ENCODE measurements at places on chromosomes 7 and 10.

DNA sequence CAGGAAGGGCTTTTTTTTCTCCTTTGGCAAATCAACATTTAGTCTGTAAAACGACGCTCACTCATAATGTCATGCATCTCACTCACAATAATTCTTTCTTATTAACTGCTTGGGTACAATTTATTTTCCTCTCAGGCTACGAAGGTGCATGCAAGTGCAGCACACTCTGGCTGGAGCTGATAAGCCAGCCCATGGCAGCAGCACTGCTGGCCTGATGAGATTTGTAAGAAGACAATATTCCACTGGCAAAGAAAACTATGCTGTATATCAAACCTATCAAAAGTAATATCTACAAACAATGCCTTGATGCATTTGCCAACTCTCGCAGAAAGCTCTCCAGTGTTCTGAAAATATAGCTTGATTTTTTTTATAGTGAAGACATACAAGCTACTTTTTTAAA lies 170.0 kb upstream of the PHF14 start:
- no peak for DNase-seq

GRCh38 chr7:65983965-65984658 lies 2.1 kb upstream of the GUSB start:
- no peak for DNase-seq

DNA sequence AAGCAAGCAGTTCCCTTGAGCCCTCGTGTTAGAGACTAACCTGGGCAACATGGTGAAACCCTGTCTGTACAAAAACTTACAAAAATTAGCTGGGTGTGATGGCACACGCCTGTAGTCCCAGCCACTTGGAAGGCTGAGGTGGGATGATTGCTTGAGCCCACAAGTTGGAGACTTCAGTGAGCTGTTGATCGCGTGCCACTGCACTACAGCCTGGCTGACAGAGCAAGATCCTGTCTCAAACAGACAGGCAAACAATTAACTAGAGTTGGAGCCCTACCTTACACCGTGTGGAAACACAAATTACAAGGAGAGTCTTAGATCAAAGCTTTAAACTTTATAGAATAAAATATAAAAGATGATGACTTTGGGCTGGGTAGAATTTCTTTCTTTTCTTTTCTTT lies 219.5 kb downstream of the CUX1 start:
- no peak for DNase-seq

DNA sequence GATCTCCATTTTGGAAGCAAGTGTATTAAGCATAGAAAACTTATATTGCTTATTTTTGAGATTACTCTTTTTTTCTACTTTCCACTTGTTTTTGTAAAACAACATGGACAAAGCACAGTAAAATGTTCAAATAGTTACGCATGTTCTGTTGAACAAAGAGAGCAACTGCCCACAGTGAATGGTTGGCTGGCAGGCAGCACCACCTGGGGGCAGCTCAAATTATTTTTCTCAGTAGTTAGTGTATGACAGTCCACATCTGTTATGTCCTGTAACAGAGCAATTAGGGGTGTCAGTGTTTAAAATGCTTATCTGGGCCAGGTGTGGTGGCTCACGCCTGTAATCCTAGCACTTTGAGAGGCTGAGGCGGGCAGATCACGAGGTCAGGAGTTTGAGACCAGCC lies 46.1 kb upstream of the CACUL1 start:
- DNase-seq = no peak

DNA sequence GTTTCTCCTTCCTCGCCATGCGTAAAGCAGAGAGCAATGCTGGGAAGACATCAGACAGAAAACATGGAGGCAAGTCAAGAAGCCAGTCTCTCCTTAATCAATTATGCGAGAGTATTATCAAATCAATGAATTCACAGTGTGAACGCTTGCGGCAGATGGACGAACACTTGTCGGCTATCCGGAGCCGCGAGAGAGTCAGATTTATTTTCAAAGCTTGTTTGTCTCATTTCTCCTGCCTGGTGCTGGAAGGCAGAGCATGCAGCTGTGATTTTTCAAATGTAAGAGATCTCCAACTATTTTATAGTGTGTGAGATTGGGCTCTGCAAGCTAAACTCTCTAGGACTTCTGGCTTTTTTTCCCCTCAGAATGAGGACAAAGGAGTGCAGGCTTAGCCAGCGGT lies 252.3 kb downstream of the SNX10 start:
- DNase-seq = no peak

DNA sequence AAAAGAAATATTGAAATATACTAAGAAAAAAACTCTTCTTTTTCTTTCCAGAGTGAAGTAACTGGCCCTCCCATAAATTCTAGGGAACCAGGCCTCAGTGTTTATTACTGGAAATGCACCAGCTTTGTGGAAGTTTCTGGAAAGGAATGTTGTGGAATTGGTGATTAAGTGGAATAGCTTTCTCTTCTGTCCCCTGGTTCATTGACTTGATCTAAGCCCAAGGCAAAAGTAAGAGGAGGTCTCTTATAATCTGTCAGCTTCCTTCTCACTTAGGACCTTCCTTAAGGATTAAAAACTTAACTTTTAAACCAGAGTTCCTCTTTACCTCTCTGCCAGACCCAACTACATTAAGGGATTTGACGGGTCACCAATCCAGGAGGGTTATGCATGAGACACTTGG lies 266.2 kb downstream of the SLC25A13 start:
- no peak for DNase-seq

DNA sequence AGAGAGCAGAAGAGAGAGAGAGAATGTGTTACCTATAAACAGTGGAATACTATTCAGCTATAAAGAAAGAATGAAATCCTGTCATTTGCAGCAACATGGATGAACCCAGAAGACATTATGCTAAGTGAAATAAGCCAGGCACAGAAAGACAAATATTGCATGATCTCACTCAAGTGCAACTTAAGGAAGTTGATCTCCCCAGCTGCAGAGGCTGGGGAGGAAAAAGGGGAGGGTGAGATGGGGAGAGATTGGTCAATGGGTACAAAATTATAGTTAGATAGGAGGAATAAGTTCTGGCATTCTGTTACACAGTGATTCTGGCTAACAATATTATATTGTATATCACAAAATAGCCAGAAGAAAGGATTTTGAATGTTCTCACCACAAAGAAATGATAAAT lies 11.2 kb upstream of the JAZF1 start:
- DNase-seq = no peak

GRCh38 chr10:90530521-90530920 lies 327.3 kb downstream of the HTR7 start:
- DNase-seq = no peak

GRCh38 chr7:155306673-155307470 lies 9.2 kb downstream of the INSIG1 start:
- no peak for DNase-seq

- DNase-seq = no peak
Measured at GRCh38 chr10:78178940-78179339, 145.3 kb downstream of the RPS24 start.

DNA sequence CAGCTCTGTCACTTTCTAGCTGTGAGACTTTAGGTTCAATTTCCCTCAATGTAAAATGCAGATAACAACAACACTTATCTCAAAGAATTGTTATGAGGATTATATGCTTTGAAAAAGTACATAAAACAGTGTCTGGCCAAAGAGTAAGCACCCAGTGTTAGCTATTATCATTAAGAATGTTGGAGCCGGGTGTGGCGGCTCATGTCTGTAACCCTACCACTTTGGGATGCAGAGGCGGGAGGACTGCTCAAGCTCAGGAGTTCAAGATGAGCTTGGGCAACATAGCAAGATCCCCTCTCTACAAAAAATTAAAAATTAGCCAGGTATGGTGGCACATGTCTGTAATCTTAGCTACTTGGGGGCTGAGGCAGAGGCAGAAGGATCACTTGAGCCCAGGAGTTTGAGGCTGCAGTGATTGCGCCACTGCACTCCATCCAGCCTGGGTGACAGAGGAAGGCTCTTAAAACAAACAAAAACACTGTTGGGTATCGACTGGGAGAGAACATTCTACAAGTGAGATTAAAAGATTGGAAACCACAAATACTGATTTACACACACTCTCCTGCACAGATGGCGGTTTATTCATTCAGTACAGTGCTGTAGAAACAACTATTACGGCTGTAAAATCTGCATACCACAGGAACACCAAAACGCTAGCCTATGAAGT lies 107.3 kb downstream of the PROSER2 start:
- no peak for DNase-seq

DNA sequence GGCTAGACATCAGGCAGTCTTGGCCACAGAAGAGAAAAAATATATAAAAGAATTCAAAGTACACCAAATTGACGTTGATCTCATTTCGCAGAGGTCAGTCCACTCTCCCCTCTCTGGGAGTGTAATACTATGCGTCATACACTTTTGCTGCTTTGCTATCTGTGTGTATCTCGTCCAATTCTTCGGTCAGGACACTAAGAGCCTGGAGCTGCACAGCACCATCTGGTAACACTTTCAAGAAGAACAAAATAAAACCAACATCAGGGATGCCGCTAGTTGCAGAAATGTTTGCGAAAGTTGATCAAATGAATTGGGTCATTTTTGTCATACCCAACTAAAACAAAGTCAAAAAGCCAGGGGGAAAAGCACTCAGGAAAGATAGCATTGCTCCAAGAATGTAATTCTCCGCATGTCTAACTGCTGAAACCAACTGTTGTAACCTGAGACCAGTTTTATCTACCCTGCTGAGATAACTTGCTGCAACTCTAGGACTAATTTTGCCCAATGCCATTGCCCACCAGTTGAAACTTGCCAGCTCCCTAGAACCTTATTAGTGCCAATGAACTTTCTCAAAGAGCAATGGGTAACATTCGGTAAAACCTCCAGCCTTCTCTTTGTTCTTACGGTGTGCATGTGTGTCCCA lies 23.0 kb downstream of the TMEM176A start:
- DNase-seq = no peak

DNA sequence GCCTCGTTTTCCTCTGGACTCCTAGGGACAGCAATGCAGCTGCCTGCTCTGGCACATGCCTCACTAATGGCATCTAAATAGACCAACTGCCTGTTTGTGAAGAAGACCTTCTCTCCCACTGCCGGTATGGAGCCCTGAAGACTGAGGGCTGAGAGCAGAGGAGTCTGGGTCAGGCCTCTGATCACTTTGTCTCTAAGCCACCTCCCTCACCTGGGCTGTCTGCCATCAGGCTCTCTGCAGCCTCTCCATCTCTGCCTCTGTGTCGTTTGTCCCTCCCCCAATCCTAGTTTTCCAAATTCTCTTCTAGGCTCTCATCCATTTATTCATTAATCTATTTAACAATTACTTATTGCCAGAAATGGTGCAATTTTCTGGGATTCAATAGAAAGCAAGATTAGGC lies 15.2 kb upstream of the SFTPA1 start:
- no peak for DNase-seq

GRCh38 chr10:29245476-29245875 lies 43.4 kb upstream of the LYZL1 start:
- no peak for DNase-seq

DNA sequence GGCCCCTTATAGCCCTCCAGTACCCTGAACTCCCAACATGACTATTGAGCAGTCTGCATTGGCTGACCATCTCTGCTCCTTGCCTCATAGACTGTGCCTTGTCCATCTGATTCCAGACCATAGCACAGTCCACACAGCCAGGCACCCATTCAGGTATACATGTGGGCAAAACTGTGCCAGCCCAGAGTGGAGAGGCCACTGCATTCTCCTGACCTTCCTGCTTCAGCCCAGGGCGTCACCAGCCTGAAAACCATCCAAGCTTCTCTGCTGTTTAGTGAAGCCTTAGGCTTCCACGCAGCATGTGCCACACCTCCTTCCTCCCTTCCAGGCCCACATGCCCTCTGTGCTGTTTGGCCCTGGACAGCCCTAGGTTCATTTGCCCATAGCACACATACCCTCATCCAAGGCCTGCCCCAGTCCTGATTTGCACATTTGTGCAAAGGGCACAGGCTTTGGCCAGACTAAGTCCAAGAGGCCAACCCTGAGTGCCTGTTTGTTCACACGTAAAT lies 10.5 kb downstream of the DDX56 start:
- no peak for DNase-seq

DNA sequence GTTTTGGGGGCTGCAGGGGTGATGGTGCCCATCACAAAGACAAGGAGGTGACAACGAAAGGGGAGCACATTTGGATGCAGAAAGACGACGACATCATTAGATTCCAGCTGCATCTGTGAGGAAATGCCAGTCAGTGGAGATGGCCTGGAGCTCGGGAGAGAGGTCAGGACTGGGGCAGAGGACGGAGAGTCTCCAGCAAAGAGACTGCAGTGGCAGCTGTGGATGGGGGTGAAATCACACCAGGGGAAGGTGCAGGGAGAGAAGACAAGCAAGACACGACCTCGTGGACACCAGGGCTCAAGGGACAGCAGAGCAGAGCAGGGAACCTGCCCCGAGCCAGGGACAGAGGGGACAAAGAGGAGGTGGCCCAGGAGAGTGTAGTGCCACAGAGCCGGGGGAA lies 203.4 kb downstream of the PRPF18 start:
- no peak for DNase-seq

DNA sequence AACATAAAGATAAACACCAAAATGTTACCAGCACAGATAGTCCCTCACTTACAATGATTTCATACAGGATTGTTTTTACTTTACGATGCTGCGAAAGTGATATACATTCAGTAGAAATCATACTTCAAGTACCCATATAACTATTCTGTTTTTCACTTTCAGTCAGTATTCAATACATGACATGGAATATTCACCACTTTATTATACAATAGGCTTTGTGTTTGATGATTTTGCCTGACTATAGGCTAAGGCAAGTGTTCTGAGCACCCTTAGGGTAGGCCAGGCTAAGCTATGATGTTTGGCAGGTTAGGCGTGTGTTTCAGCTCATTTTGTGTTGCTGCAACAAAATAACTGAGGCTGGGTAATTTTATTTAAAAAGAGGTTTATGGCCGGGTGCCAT lies 155.0 kb downstream of the RTKN2 start:
- no peak for DNase-seq

DNA sequence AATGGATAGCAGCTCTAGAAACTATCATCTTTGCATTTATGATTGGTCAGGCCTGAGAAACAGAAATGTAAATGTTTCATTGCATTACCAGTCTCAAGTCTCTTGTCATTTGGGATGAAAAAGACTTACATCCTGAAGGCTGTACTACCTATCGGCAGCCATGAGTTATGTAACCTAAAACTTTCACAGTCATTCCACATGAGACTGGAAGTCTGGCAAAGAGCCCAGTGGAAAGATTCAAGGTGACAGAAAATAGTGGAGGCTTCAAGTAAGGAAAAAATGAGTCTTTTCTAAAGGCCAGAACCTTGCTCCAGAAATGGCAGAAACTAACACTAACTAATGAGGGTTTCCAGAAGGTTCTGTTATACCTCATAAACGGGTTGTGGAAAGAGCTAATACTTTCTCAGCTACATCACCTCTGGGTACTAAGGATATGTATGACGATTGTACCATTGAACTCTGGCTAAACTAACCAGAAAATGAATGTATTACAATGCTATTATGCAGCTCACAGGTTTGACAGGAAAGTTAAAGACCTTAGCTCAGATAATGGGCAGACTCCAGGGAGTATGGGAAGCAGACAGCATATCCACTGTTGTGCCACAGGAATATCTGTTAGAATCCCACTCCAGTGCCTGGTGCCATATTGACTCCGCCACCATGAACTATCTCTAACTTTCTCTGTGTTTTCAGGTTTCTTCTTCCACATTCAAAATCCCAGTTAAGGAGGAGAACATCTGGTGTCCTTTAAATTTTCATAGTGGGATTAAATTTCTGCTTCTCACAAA lies 41.7 kb upstream of the DYNC1I1 start:
- no peak for DNase-seq

Data from GM19239 (cell line).